ENCODE measurements at places on chromosomes 4 and X.

DNA sequence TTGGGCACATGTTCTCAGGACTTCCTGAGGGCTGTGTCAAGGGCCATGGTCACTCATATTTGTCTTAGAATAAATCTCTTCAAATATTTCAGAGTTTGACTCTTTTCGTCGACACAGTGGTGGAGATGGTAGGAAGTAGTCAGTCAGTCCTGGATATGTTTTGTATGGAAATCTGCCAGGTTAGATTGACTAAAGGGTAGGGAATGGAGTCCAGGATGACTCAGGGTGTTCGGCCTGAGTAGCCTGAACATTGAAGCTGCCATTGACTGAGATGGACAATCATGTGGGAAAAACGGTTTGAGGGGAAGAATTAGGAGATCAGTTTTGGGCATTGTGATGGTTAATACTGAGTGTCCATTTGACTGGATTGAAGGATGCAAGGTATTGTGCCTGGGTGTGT lies 177.1 kb upstream of the CENPE start:
- DNase-seq, result peak; percentile 68

GRCh38 chrX:15761564-15762191 lies 23.6 kb downstream of the CA5B start:
- DNase-seq, result peak; percentile 20

- no peak for DNase-seq
These were observed 432.2 kb downstream of the RPA4 start for GRCh38 chrX:97315939-97316338.

DNA sequence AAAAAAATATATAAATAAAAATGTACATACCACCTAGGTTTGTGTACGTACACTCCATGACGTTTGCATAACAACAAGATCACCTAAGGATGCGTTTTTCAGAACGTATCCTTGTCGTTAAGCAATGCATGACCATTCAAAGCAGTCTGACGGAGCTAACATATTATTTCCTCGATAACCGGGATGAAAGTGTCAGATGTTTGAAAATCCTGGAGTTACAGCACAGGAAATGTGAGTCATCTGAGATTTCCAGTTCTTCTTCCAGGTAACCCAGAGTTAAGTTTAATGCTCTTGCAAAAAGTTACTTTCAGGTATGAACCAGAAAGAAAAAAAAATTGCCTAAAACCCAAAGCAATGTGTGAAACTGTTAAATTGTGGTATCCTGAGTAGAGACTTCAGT lies 107.9 kb downstream of the LDB2 start:
- DNase-seq, result no peak

DNA sequence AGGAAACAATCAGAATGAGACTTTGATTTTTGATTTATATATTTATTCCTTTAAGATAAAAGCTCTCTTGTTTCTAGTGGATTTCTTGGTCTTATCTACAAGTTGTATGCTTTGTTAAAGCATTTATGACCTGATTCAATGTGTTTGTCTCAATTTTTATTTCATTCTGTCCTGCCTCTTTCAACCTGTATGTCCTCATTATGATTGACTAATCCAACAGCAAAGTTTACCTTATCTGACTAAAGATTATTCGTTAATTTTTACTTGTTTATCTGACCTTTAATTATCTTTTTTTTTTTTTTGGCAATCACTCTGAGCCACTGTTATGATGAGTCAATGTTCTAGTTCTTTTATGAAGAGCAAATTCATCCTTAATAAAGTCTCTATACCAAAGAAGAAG lies 54.9 kb downstream of the UGT2A3 start:
- no peak for DNase-seq
